ENCODE measurements at places on chromosomes 11 and 22.
A peak's percentile ranks its signal among the peaks of the same experiment; 100 is the strongest.

DNA sequence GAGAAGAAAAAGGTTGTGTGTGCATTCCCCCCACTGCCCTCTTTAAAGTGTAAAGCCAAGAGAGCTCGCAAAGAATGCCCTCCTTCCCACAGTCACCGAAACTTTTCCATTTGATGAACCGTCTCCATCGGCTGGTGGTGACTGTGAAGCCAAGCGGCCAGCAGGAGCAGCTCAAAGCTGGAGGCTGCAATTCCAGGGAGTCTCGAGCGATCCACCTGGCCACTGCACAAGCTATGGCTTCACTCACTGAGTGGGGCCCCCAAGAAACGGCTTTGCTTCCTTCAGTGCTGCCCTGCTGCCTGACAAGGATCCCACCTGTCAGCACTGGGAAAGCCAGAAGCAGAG is 117.7 kb downstream of the ABTB2 start:
- no peak for DNase-seq

DNA sequence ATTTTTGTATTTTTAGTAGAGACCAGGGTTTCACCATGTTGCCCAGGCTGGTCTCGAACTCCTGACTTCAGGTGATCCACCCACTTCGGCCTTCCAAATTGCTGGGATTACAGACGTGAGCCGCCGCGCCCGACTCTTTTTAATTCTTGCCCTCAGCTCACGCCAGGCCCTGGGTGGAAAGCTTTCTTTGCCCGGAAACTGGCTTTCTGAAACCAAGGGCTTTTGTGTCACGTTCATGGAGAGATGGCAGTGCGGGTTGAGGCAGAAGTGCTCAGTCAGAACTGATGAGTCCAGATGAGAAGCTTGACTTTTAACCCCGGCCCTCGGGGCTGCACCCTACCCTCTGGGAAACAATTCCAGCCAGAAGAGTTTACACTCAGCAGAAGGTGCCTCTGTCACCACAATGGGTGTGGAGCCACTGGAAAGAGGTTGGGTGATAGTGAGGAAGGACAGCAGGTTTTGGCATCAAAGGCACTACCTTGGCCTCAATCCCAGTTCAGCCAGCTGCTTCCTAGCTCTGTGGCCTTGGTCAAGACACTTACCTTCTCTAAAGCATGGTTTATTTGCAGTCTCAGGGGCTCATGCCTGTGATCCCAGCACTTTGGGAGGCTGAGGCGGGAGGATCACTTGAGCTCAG is 890 bp upstream of the ARFGAP3 start:
- DNase-seq: no peak

DNA sequence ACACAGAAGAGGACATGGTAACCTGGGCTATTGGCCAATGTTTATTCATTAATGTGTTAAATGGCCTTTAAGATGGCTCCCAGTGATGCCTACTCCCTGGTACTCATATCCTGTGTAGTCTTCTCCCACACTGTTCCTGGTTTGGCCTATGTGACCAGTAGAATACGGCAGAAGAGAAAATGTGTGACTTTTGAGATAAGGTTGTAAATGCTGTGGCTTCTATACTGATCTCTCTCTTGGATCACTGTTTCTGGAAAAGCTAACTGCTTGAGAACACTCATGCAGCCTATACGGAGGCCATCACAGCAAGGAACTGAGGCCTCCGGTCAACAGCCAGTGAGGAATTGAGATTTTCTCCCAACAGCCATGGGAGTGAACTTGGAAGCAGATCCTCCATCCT is 24.1 kb downstream of the MAML2 start:
- no peak for DNase-seq

GRCh38 chr11:122375687-122376399 is 259.8 kb upstream of the BLID start:
- DNase-seq: peak; percentile 57

- no peak for DNase-seq
Observed at GRCh38 chr11:37948258-37948657, 1350.2 kb upstream of the RAG2 start.

- DNase-seq: peak; percentile 13
Observed at GRCh38 chr11:41872426-41872825, 413.0 kb upstream of the LRRC4C start.

DNA sequence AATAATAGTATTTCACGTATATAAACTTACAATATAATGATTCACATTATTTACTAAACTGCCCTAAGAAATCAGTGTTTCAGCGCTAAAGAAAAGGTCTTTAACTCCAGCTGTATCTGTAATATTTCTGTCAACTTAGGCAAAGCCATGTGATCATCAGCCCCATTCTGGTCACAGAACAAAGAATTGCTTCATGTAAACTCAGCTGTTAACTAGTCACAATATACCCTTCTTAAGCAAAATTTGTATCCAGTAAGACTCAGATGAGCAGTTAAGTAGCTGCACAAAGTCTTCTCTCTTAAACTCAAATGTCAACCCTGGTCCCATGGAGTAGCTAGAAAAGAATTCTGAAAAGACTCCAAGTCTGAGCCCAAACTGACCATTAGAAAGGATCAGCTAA is 26.6 kb downstream of the HPS5 start:
- DNase-seq: no peak

GRCh38 chr11:77783025-77783424 is 37.5 kb downstream of the RSF1 start:
- no peak for DNase-seq

GRCh38 chr22:45450921-45451651 is 37.6 kb downstream of the RIBC2 start:
- DNase-seq: peak; percentile 96

DNA sequence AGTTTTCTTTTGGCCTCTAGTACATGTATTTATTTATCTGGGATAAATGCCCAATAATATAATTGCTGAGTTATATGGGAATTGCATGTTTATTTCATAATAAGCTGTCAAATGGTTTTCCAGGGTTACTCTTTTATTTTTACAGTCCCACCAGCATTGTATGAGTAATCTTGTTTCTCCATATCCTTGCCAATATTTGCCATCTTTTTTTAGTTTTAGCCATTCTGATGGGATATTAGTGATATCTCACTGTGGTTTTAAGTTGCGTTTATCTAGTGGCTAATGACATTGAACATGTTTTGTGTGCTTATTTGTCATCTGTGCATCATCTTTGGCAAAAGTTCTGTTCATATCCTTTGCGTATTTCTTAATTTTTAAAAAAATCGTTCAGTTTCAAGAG is 372.8 kb upstream of the CCDC179 start:
- DNase-seq: peak; percentile 84

- peak; percentile 59 for DNase-seq
Observed at GRCh38 chr11:69320756-69321741, 27.1 kb downstream of the MYEOV start.

DNA sequence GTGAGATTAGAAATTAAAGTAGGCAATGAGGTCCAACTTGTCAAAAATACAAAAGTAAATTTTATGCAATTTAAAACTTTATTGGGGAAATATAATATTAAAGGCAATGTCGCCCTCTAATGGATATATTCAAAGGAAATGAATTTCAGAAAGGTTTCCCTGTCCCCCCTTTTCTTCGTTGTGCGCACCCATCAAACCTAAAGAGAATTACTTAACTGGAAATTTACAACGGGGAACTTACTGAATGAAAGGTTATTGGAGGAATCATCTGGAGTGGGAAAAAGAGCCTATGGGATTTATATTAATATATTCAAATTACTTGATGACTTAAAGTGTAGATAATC is 1.7 kb upstream of the ABTB2 start:
- no peak for DNase-seq

- no peak for DNase-seq
Observed at GRCh38 chr11:16781936-16782919, 43.8 kb downstream of the C11orf58 start.

DNA sequence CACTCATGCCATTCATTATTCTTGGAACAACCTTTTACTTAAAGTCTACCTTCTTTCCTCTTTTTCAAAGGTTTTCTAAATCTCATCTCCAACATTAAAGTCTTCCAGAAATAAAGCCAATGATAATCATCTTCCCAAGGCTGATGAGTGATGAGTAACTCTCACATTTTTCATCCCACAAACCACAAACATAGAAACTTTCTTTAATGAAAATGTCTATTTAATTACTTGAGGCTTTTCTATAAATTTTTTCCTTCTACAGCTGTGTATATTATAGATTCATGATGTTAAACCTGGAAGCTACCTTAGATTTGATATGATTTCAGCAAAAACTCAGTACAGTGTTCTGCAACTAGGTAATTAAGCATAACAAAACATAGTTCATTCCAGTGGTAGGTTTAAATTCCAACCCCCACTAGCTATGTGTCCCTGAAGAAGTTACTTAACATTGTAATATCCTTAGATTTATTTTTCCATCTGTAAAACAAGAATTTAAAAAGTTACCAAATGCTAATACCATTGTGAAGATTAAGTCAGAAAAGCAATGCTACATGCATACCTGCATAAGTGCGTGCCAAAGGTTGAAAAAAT is 845.4 kb downstream of the KCNA4 start:
- DNase-seq: peak; percentile 42

DNA sequence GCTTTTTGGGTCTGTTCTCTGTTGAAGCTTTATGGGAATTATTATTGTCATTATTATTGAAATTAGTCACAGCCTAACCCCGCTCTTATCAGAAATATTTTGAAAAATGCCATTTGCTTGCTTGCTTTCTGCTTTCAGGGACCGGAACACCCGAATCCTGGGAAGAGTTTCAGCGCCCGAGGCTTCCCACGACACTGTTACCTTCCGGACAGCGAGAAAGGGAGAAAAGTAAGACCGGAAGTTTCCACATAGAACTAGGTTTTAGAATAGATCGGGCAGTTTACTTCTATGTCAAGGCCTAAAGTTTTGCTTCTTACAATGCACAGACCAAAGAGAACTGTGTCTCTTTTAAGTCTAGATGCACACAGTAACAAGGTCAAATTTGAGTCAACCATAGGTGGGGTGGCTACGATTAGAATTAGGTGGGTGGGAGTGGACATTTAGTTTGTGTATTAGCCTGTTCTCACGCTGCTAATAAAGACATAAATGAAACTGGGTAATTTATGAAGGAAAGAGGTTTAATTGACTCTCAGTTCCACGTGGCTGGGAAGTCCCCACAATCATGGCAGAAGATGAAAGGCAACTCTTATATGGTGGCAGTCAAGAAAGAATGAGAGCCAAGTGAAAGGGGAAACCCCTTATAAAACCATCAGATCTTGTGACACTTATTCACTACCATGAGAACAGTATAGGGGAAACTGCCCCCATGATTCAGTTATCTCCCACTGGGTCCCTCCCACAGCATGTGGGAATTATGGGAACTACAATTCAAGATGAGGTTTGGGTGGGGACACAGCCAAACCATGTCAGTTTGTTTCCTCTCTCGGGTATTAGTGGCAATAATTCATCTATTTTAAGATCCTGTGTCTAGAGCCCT is 12.9 kb downstream of the MPEG1 start:
- DNase-seq: no peak

- DNase-seq: peak; percentile 29
Observed at GRCh38 chr11:117876341-117877119, at the start of gene FXYD6. TSS of gene FXYD6 (minus strand) at chr11:117876658. CDS start at chr11:117842776, 33,882 bp downstream.

DNA sequence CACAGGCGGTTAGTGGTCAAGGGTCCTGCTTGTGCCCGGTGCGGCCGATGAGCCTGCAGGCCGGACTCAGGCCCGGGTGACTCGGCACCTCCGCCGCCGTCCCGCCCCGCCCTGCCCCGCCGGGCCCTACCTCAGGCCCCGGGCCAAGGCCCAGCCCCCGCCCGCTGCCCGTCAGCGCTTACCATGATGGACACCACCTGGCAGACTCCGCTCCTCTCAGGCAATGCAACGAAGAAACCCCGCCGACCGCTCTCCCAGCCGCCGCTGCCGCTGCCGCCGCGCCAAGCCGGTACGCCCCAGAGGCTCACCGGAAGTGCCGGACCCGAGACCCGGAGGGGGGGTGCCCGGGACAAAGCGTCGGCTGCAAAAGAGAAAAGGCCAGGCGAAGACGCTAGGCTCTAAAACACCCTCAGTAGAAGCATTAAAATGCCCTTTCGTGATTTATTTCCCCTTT is at the start of gene UFD1:
UFD1 (minus strand) TSS at position 293 of the 454 bp plus-strand sequence; CDS start at position 185, 108 bp downstream.
- DNase-seq: peak; percentile 77

DNA sequence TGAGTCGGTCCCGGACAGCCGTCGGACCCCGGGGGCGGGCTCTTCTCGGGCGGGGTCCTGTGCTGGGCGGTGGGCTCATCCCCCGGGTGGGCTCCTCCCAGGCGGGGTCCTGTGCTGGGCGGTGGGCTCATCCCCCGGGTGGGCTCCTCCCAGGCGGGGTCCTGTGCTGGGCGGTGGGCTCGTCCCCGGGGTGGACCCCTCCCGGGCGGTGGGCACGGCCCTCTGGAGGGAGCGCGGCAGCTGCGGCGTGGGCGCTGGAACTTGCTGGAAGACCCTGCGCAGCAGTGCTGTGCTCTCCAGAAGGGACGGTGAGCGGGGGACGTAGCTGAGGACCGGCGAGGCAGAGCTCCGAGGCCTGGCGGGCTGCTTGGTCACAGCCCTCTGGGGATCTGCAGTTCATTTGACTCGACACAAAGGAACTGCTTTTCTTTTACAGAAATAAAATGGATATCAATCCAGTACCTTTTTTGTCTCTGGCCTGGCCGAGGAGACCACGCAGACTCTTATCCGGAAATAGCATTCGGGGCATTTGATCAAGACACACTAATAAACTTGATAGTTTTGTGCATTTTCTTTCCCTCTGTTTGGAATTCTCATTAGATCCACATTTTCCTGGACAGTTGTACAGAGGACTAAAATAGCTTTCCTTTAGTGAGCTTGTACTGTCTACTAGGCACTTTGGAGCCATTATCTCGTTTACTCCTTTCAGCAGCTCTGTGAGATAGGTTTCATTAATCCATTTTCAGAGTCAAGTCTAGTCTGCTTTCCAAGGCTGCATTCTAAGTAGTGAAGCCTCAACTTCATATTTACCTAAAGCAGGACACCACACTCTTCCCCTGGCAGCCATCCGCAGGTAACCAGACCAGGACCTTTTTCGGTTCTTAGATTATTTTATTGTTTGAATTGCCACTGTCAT is 812 bp downstream of the JAM3 start:
- DNase-seq: no peak

GRCh38 chr11:111541254-111542061 is 938 bp downstream of the LAYN start:
- peak; percentile 85 for DNase-seq

DNA sequence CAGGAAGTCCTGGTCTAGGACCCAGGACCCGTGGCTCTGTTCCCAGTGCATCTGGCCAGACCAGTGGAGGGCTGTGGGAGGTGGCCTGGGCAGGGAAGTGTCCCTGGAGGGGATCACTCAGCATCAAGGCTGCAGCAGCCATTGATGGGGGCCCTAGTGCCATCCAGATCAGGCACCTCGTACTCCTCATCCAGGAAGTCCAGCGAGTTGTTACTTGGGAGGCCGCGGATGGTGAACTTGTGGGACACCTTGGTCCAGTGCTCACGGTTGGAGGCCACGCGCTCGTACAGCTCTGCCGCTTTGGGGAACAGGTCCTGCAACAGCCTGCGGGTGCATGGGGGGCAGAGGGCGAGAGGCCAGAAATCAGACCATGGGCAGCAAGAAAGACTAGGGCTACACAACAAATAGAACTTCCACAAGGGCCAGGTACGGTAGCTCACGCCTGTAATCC is 96.9 kb downstream of the PDE2A start:
- DNase-seq: no peak

- peak; percentile 96 for DNase-seq
Observed at GRCh38 chr11:103624708-103625623, 411.5 kb upstream of the DDI1 start.

GRCh38 chr11:70740488-70740851 is 342.1 kb downstream of the CTTN start:
- no peak for DNase-seq
